PC-9 (cell line): ENCODE measurements at places on chromosomes 12 and 14. TPM values are rescaled to one million over a fixed set of nuclear protein-coding genes. Genes with fewer than 3 reads are reported as not detected.

STAT6 gene
- 112 and 122 TPM in 2 replicates for total RNA-seq

DNAI7 gene
- total RNA-seq, result 2.4 and 2.9 TPM in 2 replicates

CD163L1 gene
- total RNA-seq, result 52.3 and 69.3 TPM in 2 replicates

IL22 gene
- total RNA-seq, result not detected in 2 replicates

ZNF740 gene
- 48.3 and 65.8 TPM in 2 replicates for total RNA-seq

ZFHX2 gene
- 3.7 and 5.3 TPM in 2 replicates for total RNA-seq

TCL1A gene
- not detected in 2 replicates for total RNA-seq

TPH2 gene
- not detected in 2 replicates for total RNA-seq

FMNL3 gene
- 5.6 and 6.5 TPM in 2 replicates for total RNA-seq

PTPN21 gene
- 4.0 and 4.7 TPM in 2 replicates for total RNA-seq

CABP1 gene
- not detected in 2 replicates for total RNA-seq

SOX5 gene
- total RNA-seq, result not detected in 2 replicates

STYK1 gene
- 7.8 and 16.9 TPM in 2 replicates for total RNA-seq

ACVR1B gene
- total RNA-seq, result 13.4 and 15.4 TPM in 2 replicates

OR6C74 gene
- total RNA-seq, result not detected in 2 replicates

RFX4 gene
- not detected in 2 replicates for total RNA-seq

LBHD2 gene
- 0.52 and 0.78 TPM in 2 replicates for total RNA-seq

CCDC184 gene
- not detected in 2 replicates for total RNA-seq

TAS2R46 gene
- total RNA-seq, result 1.2 and 1.5 TPM in 2 replicates

IFNG gene
- total RNA-seq, result not detected in 2 replicates

KIF5A gene
- total RNA-seq, result 0.07 TPM in 1 of 2 replicates, not detected in the other

SLC16A7 gene
- 2.7 and 5.0 TPM in 2 replicates for total RNA-seq

GRIP1 gene
- total RNA-seq, result 16.0 and 27.1 TPM in 2 replicates

JPH4 gene
- not detected in 2 replicates for total RNA-seq

GLIPR1L2 gene
- 0.30 TPM in 1 of 2 replicates, not detected in the other for total RNA-seq

CCDC175 gene
- not detected in 2 replicates for total RNA-seq

CLEC1A gene
- total RNA-seq, result 0.23 TPM in 1 of 2 replicates, not detected in the other

KRT81 gene
- 2.5 and 4.3 TPM in 2 replicates for total RNA-seq

ACSM4 gene
- not detected in 2 replicates for total RNA-seq

SELPLG gene
- total RNA-seq, result 0.35 and 0.96 TPM in 2 replicates

C12orf76 gene
- total RNA-seq, result 29.2 and 29.4 TPM in 2 replicates

B3GNT4 gene
- 2.8 and 3.1 TPM in 2 replicates for total RNA-seq

COL2A1 gene
- not detected in 2 replicates for total RNA-seq

CHGA gene
- total RNA-seq, result not detected in 2 replicates

RNASE7 gene
- total RNA-seq, result not detected in 2 replicates

NPFF gene
- not detected in 2 replicates for total RNA-seq

FLRT2 gene
- 2.1 and 2.2 TPM in 2 replicates for total RNA-seq

HOXC10 gene
- total RNA-seq, result 1.1 and 1.4 TPM in 2 replicates

IKZF4 gene
- 7.4 and 9.6 TPM in 2 replicates for total RNA-seq

RNF34 gene
- total RNA-seq, result 37.2 and 43.7 TPM in 2 replicates

GLT1D1 gene
- not detected in 2 replicates for total RNA-seq

GZMB gene
- not detected in 2 replicates for total RNA-seq

VPS33A gene
- total RNA-seq, result 18.1 and 20.2 TPM in 2 replicates

HOXC12 gene
- total RNA-seq, result 0.24 and 0.28 TPM in 2 replicates

CBLN3 gene
- total RNA-seq, result 7.6 and 8.3 TPM in 2 replicates

CISTR gene
- total RNA-seq, result not detected in 2 replicates

MFAP5 gene
- total RNA-seq, result 14.6 and 18.9 TPM in 2 replicates

LRFN5 gene
- not detected in 2 replicates for total RNA-seq
